Hepatic stellate cell (primary cell): ENCODE measurements at places on chromosomes 3 and 15.
A peak's percentile ranks its signal among the peaks of the same experiment; 100 is the strongest.

DNA sequence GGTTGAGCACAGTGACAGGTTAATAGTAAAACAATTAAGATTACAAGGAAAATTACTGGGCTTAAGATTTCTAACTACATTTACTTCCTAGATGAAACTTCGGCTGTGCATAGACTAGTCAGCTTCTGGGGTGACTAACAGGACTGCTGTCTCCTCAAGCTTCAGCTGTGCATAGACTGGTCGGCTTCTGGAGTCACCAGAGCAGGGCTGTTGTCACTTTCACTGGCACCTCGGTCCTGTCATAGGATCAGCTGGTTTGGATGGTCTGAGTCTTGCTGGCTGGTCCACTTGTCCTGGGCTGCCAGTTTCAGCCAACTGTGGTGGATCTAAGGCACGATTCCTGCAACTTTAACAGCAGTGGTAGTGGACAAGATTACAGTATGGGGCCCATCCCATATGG is 23.9 kb upstream of the ACAD9 start:
- no peak for DNase-seq

DNA sequence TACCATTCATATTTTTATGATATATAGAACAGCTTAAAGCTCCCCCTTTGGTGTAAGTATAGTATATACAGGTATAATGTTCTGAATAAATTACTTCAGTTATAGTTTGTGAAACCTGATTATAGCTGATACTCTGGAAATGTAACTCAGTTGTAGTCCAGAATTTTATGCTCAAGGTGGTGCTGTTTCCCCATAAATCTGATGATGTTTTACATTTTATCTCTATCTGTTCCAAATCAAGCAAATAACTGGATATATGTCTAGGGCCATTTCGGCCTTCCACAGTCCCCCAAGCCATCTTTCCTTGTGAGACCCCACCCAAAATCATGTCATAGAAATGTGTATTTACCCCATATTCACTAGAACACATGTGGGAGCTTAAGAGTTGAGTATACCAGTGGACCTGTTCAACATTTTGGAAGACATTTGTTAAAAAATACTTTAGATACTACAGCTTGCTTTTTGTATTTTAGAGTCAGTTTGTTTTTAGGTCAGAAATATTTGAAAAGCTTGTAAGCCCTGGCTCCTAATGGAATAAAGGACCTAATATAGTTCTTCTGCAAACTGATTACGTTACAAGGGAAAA is 107.1 kb downstream of the ATG7 start:
- peak; percentile 26 for DNase-seq

- DNase-seq, result no peak
Observed at GRCh38 chr15:70272565-70273355, 175.0 kb upstream of the TLE3 start.

- DNase-seq, result no peak
Observed at GRCh38 chr15:68184616-68185480, 20.3 kb downstream of the CALML4 start.

- no peak for DNase-seq
Observed at GRCh38 chr3:53705024-53705745, 141.0 kb downstream of the CHDH start.

DNA sequence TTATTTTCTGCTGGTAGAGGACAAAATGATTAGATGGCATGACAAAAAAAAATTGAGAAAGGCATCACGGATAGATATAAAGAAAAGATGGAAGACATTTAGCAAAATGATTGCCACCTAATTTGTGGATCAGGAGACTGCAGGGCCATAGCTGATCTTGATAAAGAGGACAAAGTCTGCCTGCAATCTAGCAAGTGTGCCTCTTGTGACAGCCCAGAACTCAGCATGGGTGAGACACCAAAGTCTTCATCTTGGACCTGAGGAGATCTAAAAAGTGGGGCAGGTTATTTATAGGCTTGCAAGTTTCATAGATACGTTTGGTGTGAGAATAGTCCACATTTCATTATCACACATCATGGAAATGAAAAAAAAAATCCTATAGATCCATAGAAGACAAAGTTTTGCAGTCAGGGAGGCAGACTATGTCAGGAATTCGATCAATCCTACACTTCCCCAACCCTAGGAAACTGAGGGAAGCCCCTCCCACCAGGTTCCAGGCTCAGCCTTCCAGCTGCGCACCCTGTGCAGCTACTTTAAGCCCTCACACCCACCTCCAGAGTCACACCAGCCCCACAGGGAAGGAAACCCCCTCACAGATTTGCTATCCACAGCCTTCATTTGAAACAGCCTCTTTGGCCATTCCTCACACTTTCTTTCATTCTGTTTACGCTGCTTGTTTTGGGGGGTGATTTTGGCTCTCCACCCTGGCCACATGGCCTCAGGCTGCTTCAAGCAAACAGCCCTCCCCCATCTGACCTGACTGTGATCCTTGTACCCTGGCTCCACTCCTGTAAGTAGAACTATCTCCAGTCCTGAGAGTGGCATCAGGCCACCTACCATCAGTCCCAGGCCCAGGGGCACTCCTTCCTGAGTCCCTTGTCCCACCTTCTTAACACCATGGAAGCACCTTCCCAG is 28.1 kb upstream of the KLHL6 start:
- DNase-seq, result no peak

- DNase-seq, result no peak
Observed at GRCh38 chr15:50071551-50072258, 47.3 kb downstream of the ATP8B4 start.

DNA sequence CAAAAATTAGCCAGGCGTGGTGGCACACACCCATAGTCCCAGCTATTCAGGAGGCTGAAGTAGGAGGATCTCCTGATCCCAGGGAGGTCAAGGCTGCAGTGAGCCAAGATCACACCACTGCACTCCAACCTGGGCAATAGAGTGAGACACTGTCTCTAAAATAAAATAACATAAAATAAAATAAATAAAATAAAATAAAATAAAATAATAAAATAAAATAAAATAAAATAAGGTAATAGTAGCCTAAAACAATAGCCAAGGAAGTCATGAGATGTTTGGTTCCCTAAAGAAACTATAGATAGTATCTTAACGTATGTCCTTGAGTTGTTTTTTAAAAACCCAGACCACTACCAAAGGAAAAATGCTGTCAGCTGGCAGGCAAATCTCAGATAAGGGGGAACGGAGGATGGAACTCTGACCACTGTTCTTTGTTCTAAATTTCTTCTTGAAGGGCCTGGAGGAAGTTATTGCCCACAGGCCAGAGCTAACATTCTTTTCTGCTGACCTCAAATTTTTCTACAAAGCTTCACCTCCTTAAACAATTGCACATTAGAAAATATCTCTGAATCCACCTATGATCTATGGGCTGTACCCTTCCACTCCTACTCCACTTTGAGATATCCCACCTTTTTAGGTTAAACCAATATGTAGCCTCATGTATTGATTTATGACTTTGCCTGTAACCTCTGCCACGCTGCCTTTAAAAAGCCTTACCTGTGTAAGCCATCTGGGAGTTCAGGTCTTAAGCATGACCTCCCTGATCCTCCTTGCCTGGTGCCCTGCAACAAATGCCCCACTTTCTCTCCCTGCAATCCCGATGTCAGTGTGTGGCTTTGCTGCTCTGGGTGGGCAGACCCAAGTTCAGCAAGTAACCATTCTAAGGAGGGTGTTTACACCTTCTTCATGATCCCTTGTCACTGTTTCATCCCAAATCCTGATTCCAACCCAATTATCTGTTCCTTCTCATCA is 126.2 kb upstream of the BHLHE40 start:
- no peak for DNase-seq

DNA sequence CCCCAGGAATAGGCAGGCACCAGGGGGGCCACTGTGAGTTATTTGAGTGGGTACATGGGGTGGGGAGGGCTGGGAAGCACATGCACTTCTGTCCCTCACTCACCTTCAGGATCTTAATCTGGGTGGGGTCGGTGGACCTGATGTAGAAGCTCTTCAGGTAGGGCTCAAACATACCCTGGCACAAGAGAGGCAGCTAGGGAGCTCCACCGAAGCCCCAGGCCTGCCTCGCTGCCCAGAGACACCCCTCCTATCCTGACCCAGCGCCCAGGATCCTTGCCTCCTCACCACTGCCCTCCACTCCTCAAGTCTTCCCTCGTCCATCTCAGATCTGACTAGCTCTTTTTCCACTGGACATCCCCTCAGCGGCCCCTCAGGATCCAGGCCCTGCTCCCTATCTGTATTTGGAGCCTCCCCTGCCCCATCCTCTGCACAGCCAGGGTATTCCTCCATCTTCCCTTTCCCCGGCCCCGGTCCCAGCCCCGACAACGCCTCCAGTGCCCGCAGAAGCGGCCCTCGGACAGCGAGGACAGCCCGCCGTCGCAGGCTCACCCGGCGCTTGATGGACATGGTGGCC is 30.0 kb downstream of the AP3B2 start:
- no peak for DNase-seq

GRCh38 chr3:139933766-139934165 is 1.2 kb upstream of the CLSTN2 start:
- DNase-seq, result no peak

- no peak for DNase-seq
Observed at GRCh38 chr15:66631616-66632263, 65.9 kb upstream of the LCTL start.

DNA sequence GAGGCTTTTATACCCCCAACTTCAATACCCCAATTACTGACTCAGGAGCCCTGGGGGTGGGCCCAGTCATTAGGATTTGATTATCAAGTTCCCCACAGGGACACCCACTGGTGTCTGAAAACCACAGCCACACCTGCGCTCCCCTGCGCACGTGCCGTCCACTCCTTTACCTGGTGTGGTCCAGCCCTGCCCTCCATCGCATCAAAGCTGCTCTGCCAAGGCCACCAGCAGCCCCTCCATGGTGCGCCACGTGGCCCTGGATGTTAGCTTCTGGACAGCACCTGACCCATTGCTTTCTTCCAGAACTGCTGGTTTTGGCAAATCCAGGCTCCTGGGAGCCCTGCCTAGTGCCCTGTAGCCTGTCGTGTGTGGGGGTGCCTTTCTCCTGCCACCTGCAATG is 136.3 kb downstream of the NSMCE3 start:
- DNase-seq, result no peak

DNA sequence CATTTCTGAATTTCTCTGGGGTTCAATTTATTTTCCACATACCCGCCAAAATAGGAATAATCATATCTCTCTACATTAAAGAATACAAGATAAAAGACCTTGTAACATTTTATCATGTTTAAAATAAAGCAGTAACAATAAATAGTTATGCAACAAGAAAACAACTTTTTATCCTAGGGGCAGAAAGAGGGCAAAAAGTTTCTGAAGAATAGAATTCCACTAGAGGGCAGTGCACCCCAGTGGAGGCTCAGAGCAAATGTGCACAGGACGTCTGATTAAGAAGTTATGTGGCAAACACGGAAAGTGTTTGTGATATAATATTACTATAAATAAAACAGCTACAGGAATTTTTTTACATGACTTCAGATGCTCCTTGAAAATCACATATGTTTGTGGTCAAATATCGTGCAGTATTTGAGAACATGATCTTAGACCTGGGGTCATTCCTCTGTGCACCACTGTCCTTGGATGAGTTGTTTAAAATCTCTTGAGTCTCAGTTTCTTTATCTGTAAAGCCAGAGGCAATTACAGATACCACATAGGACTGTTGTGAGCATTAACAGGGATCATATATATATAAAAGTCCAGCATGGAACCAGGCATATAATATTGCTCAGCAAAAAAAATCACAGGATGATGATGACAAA is 13.2 kb upstream of the PIK3R4 start:
- peak; percentile 36 for DNase-seq

DNA sequence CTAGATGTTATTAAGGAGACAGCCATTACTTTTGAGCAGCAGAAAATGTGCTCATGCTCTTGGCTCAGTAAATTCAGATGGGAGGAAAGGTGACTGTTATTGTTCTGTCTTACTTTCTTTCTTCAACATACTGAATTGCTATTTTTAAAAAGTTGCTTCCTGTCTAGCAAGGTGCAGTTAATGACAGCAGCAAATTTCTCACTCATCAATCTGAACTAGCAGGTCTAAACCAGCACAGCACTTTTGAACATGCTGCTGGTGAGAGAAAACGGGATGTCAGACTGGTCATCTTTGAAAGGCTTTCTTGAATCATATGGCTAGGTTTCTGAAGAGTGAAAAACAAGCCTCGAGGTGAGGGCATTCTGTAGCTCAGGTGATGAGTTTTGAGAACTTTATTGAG is 384.7 kb downstream of the MFSD1 start:
- no peak for DNase-seq

DNA sequence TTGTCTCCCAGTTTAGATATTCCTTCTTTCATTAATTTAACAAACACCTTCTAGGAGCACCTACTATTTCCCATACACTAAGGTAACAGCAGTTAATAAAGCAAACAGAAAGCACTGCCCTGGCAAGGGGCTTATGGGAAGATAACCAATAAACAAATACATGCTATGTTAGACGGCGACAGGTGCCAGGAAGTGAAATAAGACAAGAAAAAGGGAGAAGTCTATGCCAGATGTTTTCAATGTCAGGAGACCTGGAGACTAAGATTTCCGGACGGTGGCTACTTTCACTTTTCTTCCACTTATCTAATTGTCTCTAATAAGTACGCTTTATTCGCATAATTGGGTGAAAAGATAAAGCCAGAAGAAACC is 32.5 kb upstream of the ZNF445 start:
- no peak for DNase-seq

DNA sequence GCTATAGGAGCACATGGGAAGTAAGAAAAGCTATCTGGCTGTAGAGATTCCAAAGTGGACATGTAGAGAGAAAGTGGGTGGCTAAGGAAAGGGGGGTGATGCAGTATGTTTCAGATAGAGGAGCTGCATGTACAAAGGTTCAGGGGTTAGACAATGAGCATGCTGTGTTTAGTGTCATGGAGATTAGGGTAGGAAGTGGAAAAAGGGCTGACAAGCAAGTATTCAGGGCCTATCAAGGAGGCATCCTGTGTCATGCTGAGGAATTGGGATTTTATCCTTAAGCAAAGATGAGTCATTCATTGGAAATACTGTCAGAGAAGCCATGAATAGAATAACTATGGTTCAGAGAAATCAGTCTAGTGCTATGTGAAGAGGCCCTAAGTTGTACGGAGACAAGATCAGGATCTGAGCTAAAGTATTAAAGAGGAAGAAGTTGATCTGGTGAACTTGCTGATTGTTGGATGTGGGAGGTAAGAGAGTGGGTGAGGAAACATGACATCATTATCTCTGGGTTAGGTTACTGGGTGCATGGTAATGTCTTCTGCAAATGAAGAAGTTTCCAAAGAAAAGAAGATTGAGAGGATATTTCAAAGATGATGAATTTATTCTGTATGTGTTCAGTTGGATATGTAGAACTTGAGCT is 176.7 kb upstream of the GOLIM4 start:
- DNase-seq, result no peak

- DNase-seq, result no peak
Observed at GRCh38 chr3:81838457-81838856, 77.0 kb upstream of the GBE1 start.
